Right cardiac atrium (tissue), 5 donors: ENCODE measurements at places on chromosomes 13 and 19. TPM values are rescaled to one million over a fixed set of nuclear protein-coding genes. Genes with fewer than 3 reads are reported as not detected.

CHAMP1 gene
- 12.7 TPM for total RNA-seq

VSTM1 gene
- total RNA-seq: not detected

DNA sequence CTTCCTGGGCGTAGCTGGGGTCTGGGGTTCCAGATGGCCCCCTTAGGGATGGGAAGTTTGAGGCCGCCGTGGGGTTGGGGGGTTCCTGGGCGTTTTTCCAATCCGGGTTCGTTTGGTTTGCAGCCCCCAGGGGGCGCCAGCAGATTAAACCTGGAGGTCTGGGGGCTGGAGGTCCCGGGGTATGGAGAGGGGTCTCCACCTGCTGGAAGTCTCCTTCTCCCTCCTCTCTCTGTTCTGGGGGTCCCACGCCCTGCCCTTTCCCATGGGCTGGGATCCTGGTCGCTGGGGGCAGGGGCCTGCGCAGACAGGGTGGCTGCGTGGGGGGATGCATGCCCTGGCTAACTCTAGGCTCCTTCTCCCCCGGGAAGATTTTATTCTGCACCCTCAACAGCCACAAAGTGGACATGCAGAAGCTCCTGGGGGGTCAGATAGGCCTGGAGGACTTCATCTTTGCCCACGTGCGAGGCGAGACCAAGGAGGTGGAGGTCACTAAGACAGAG, 899 bp downstream of the GIPC3 start:
- DNase-seq: no peak

DNA sequence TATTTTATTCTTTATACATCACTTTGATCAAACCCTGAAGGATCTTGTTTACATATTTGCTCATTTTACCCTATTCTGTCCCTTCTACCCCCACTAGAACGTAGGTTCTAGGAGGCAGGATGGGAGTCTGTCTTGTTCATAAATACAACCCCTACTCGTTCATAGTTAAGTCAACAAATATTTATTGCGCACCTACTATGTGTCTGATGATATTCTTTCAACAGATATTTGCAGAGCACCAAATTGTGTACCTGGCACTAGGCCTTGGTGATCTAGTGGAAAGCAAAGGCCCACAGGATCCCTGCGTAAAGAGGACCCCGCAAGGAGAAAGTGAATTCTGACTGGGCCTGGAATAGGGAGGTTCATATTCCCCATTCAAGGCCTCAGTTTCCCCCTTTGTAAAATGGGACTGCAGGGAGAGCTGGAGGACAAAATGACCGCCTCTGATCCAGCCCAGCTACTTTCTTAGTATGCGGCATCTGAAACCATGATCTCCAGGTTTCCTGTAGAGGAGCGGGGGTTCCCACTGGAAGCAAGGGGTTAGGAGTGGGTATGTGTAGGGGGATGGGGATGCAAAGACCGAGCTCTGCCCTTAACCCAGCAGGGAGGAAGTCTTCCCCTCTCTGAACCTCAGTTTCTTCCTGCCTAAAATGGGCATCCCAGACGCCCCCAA, 534 bp upstream of the GEMIN7 start:
- DNase-seq: peak; percentile 7

DNA sequence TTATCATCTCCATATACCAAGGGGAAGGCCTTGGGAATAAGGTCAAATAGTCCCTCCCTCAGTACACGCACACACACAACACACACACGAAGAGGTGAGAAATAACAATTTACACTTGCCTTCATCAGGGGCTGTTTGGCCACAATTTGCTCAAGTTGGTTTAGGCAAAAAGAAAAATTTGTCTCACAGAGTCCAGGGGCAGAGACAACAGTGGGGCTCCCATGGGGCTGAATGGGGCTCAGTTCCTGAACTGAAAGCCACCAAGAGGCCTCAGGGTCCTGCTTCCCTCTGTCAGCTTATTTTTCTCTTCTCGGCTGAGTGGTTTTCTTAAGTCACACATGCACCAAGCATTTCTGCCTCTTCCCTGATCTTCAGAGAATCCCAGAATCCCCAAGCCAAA, 35.5 kb downstream of the PCDH8 start:
- DNase-seq: no peak

DNA sequence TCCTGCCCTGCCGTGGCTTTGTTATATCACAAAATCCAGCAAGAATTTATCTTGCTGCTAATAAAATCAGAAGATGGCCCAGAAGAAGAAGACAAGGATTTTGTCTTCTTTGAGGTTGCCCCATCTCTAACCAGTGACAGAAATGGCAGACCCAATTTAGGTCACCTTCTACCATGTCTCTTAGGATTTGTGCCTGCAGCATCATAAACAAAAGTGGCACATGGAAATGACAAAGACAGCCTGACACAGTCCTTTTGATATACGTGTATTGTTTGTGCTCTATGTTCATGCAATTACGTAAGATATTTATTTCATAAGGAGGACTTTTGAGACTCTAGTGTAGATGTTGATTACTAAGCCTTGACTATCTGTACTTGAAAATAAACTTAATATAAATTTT, 135.9 kb upstream of the TMTC4 start:
- DNase-seq: no peak

GRCh38 chr19:46014941-46015686, 7.7 kb downstream of the PGLYRP1 start:
- DNase-seq: peak; percentile 83

DNA sequence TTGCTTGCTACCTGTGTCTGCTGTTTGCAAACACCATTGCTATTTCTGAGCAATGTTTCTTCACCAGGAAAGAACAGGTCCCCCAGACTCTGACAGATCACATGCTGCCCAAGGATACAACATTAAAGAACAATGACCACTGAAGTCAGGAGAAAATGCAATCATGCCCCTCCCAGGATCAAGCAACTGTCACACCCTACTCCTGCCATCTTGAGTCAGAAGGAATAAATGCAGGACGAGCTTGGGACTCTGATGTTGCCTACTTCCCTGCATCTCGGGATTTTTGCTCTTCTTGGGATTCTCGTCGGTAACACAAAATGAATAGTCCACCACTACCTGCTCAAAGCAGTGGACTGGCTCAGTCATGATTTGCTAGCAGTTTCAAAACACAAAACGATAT, 490.6 kb downstream of the COG6 start:
- DNase-seq: no peak
